ENCODE measurements at places on chromosomes 11 and 22.
A peak's percentile ranks its signal among the peaks of the same experiment; 100 is the strongest.

DNA sequence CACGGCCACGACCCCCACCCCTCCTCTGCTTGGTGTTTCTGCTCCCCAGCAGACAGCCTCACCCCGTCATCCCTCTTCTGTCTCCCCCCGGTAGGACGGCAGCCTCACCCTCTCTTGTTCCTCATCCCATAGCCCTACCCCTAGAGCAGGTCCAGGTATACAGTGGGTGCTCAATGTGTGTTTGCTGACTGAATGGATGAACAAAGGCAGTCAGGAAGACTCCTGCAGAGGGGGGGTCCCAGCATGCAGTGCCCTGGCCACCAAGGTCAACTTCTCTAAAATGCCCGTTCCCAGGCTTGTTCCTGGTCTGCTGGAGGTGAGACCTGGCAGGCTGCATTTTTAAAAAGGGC is 34.7 kb upstream of the FADD start:
- no peak for DNase-seq

- DNase-seq: peak; percentile 29
These were observed 1.3 kb downstream of the TP53I11 start for GRCh38 chr11:44949160-44950030.

DNA sequence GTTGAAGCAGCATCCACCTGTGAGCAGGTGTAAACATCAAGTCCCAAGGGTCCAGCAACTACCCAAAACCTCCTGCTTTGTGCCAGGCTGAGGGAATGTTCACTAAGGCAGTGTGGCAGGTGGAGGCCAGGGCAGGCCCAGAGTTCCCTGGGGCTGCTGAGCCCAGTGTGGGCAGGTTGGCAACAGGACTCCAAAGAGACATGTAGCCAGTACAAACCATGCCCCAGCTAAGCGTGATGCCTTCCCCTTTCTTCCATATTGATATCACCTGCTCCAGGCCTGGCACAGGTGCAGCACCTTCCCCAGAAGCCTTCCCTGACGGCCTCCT is 30.0 kb upstream of the SCUBE2 start:
- DNase-seq: no peak

- DNase-seq: peak; percentile 85
These were observed 21.1 kb downstream of the SERPINH1 start for GRCh38 chr11:75582895-75583717.

DNA sequence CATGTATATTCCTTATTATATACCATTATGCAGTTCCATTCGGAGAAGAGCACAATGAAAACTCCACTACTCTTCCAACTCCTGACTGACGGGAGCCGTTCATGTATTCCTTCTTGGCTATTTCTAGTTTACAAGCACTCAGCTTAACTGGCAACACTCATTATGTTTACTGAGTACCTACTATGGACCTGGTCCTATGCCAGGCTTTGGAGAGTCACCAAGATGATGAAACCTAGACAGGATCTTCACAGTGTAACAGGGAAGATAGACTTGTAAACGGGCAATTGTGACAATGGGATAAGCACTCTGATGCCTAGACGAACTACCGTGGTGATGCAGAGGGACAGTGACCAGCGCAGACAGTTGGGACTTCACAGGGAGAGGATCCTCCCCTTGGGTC is 22.3 kb upstream of the ST3GAL4 start:
- DNase-seq: no peak

DNA sequence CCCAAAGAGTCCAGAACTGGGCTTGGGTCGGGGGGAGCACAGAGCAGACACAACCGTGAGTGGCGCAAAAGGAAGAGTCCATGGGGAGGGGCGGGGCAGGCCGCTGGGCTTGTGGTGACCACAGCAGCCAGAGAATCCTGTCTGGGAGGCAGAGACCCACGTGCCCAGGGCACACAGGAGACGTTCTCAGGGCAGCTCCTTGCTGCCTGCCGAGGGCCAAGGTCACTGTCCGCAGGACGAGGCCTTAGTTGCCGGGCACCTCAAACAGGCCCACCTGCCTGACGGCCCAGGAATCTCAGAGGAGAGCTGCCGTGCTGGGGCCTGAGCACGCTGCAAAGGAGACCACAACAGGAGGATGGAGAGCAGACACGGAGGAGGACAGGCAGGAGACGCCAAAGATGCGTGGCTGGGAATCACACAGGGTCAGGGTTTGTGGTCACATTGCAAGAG is 87.8 kb downstream of the MYEOV start:
- no peak for DNase-seq

- DNase-seq: no peak
These were observed 198.1 kb upstream of the SEZ6L start for GRCh38 chr22:25970999-25971811.

DNA sequence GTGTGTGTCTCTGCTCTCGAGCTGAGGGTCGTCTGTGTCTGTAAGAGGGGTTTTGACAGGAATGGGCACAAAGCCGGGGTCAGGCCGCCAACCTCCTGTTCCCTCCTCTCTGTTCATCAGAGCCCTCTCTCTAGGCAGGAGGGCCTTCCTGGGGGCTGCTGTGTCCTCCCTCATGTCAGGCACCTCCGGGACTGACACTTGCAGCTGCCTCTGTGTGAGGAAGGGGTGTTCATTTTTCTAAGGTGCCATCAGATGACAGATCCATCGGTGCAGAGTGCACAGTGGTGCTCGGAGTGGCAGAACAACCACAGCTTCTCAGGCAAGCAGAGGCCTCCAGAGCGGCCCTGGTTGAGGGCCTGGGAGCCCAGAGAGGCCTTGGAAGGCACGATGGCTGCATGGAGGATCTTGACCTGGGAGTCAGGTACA is 265.4 kb upstream of the B3GAT1 start:
- DNase-seq: no peak

GRCh38 chr22:32389685-32390084 is 22.4 kb downstream of the RTCB start:
- no peak for DNase-seq

GRCh38 chr22:48491451-48491941 is 1336.2 kb downstream of the BRD1 start:
- peak; percentile 49 for DNase-seq

- DNase-seq: no peak
These were observed 10.1 kb upstream of the SCN2B start for GRCh38 chr11:118186346-118187107.

- no peak for DNase-seq
These were observed 168.3 kb downstream of the BRD1 start for GRCh38 chr22:49659281-49659923.

DNA sequence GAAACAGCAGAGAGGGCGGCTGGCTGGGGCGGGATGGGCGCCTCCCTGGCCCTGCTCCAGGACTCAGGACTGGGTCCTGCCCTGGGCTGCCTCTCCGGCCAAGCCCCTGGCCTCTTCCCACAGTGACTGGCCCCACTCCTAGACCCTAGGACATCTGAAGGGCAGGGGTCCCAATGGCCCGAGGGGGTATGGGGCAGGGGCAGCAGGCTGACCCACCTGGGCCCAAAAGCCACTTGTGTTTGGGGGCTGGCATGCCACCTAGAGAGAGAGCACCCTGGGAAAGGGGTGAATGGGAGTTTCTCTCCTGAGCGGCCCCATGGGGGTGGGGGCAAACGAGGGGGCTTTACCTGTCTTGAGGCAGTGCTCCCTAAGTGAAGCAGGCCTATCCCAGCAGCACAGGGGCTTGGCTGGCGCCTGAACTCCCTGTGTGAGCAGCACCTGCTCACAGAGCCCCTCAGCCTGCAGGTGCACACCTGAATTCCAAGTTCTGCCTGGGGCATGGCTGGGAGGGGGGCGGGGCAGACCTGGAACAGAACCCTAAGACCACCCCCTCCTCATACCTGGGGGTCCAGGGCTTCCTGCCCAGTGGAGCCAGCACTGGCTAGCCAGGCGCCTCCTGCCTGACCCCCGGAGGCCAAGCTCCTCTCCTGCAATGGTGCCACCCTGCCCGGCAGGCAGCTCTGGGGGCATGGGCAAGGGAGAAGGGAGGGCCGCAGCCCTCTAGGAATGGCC is 16.9 kb downstream of the DUSP8 start:
- DNase-seq: no peak

GRCh38 chr11:24615451-24616160 is 118.8 kb downstream of the LUZP2 start:
- no peak for DNase-seq

- peak; percentile 8 for DNase-seq
These were observed 133.4 kb downstream of the DCDC1 start for GRCh38 chr11:31236143-31236542.

GRCh38 chr11:133795088-133795487 is 50.2 kb downstream of the SPATA19 start:
- DNase-seq: no peak

GRCh38 chr11:2998073-2998850 is 6.1 kb upstream of the NAP1L4 start:
- DNase-seq: no peak

DNA sequence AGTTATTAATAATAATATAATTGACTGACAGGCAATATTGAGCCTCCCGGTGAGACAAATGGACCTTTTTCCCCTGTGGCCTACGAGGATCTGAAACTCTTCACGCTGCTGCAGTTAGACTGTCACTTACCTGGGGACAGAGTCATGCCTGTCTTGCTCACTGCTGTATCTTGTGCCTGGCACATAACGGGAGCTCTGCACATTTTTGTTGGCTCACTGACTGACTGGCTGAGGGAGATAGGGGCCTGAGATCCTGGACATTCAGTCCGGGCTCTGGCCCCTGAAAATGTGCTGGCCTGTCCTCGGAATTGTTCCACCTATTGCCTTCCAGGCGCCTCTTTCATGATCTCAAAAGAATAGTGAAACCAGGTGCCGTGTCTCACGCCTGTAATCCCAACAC is 743 bp upstream of the CD3D start:
- no peak for DNase-seq

GRCh38 chr11:80911666-80912065 is 1470.8 kb upstream of the TENM4 start:
- no peak for DNase-seq

DNA sequence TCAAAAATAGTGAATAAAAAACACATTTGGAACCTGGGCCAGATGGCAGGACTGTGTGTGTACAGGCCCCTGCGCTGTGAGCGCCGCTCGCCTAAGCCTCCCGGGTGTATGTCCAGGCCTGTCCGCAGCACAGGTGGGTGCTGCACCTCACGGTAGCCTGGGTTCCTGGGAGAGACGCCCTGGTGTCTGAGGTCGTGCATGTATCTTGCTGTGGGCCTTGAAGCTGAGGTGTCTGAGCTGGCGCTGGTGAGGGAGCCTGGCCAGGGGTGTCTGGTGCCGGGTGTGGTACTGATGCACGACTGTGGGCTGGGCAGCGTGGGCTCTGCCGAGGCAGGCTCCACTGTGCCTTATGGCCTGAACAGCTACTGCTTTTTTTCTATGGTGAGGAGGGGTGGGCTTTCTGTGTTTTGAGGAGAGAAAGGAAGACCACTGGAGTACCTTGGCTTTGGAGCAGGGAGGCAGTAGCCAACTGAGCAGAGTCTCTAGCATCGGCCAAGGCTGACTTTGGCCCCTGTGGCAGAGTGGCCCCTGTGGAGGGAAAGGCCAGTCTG is 4.2 kb upstream of the ZDHHC8 start:
- DNase-seq: no peak

DNA sequence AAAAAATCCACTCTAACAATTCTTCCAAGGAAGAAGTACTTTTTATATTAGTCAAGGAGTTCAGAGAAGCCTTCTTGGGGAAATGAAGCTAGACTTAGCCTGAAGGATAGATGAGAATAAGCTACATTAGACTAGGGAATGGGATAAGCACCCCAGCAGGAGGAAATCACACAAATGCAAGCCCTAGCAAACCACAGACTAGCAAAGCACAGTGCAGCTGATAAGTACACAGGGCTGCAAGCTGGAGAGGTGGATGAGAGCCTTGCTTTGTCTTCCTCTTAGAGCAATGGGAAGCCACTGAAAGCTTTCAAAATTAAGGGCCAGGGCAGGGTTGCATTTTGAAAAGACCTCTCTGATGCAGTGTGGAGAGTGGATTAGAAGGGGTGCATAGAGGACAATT is 946.2 kb downstream of the LRRC4C start:
- DNase-seq: no peak

GRCh38 chr11:85827748-85828639 is 17.1 kb upstream of the SYTL2 start:
- peak; percentile 97 for DNase-seq

GRCh38 chr22:30247561-30247960 is 1.0 kb upstream of the LIF start:
- DNase-seq: no peak

DNA sequence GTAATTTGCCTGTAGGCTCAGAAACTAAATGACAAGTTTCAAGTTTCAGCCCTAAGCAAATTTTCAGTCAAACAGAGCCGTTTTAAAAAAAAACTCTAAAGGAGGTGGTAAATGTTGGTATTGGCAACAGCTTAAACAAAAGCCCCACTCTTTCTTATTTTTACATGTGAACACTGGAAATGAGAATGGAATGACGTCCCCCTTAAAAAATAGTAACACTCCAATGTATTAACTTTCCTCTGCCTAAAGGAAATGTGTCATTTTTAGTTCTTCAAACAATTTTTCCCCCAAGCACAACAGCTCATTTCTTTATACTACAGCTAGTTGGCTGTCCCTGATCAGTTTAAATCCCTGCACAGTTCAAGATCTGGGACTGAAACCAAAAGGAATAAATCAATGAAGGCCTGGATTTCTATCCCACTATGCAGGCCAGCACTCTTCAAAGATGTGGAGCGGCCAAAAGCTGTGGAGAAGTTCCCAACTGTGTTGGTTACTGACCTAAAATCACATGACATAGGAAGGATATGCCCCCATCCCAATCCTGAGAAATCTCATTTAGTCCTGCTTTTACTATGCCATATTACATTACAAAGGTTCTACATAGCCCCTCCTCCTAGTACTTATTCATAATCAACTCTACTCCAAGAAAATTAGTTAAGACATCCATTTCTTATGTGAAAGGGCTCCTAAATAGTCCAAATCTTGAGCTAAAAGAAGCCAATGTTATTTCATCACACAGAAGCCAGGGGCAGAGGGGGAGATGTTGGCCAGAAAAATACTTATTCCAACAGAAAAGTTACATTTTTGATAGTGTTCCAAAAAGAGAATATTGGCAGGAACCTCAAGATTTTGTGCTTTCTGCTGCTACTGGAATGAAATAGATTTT is 95.9 kb downstream of the CADM1 start:
- DNase-seq: peak; percentile 46

GRCh38 chr11:110294509-110294908 is 1.9 kb downstream of the RDX start:
- no peak for DNase-seq

- no peak for DNase-seq
These were observed 33.9 kb downstream of the SWAP70 start for GRCh38 chr11:9697766-9698165.

GRCh38 chr11:1557051-1557884 is 14.8 kb downstream of the DUSP8 start:
- DNase-seq: no peak

DNA sequence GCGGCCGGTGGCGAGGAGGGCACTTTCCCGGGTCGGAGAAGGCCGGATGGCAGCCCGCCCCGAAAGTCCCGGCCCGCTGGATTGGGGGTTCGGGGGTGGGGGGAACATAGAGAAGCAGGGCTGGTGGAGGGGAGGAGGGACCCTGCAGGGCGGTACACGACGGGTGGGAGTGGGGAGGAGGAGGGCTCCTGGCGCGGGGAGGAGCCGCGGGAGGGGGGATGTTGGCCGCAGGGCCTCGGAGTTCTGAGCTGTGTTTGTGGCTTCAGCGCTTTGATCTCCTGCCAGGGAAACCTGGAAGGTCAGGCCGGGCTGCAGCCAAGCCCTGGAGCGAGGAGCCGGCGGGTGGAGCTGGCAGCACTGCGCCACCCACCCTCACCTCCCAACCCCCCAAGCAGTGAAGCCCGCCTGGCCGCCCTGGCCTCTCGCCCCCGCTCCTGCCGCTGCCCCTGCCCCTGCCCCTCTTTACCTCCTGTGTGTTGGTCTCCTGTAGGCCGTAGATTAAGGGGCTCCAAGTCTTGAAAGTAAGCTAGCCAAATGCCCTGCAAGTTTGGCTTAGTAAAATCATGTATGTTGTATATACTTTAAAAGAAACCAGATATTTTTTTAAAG is 30.9 kb downstream of the C22orf31 start:
- peak; percentile 80 for DNase-seq

- peak; percentile 34 for DNase-seq
These were observed 23.9 kb upstream of the TCF20 start for GRCh38 chr22:42294034-42294985.

Data from fibroblast of skin of right biceps (primary cell).